ENCODE measurements at places on chromosomes 3 and 15. TPM values are rescaled to one million over a fixed set of nuclear protein-coding genes. Genes with fewer than 3 reads are reported as not detected.

DNA sequence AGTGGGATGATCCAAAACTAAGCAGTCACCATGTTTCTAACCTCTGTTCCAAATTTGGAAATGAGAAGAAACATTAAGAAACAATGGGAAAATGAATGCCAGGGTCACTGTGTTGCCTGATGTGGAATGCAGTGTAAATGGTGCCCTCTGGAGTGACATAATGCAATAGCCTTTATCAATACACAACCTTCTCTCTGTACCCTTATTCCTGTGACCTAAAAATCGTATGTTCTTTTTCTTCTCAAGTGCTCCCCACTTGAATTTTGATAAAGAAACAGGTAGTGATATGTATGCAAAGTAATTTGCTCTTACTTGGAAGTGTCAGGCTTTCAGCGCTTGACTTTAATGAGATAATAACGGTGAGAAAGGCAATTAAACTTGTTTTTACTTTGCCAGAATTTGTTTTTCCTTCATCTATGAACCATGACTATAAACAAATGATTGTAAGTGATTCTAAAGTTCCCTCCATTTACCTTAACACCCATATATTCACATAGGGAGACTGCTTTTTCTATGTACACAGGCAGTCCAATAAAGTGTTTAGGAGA, 145.8 kb upstream of the THRB start:
- DNase-seq, result peak; percentile 2

GRCh38 chr3:193906849-193907410, 229.0 kb upstream of the HES1 start:
- DNase-seq, result no peak

MKRN2OS gene
- polyA plus RNA-seq, result not detected

FRMD4B gene
- 0.18 TPM for polyA plus RNA-seq

CCR9 gene
- not detected for polyA plus RNA-seq
